ENCODE measurements at places on chromosomes 5 and 9.

DNA sequence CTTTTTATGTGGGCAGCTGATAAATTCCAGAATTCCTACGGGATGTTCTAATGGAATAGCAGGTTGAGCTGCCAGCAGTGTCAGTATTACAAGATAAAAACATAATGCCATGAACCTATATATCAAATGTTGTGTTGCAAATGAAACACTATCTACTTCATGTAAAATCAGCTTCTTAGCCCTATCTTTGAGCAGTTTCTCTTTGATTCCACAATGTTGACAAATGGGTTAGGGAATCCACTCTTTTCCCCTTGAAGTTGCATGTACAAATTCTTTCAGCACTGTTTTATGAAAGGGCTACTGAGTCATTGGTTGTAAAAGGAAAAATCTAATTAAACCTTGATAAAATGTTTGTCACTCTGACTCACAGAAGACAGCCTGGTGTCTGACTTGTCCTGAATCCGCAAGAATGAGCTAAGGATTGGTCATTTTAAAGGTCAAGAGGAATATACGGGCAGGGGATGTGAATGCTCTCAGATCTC lies 950.6 kb upstream of the NUDT12 start:
- peak; percentile 36 for DNase-seq

DNA sequence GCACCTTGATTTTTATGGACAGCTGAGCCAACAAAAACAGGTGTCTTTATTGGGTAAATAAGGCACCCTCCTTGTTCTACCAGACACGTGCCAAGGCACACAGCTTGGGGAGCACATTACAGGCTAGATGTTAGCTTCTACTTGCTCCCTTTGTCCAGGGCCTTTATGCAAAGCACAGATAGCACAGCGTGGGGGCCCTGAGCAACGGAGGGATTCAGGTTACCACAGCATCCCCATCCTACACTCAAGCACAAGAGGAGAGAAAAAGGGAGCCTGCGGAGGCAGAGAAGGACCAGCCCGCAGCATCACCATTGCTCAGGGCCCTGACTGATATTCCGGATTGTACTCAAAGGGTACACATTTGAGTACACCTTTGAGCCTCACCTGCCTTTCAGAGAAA lies 181.7 kb upstream of the KIF2A start:
- DNase-seq, result no peak

GRCh38 chr9:111076519-111076918 lies 38.2 kb upstream of the LPAR1 start:
- no peak for DNase-seq

DNA sequence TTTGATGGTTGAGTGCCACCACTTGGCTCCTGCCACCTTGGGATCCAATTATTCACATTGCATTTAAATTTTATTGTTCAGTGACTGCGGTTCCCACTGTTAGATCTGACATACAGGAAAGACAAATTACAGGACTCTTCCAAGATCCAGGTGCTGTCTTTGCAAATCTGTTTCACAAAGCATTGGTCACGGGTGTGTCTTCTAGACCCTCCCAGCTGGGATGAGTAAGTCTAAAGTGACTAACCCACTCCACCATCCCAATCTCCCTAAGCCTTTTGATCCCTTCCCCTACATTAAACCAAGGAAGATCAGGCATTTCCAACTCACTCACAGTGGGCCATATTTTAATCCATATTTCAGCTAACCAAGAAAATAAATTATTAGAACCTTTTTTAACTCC lies 1016.3 kb upstream of the CTNND2 start:
- no peak for DNase-seq

DNA sequence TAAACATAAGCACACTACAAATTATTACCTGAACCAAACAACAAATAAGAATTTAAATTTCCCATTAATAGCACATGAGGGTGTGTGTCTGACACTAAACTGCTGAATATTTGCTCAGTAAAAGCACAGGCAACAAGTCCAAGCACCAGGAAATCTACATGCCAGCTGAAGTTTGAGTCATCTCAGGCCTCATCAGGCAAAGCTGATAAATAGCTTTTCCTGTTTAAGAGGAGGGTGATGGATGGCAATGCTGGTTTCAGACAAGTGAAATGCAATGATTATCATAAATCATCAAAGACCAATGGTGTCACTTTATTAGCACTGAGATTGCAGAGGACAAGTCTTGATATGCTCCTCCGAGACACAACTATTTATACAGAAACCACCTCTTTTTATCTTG lies 1668.0 kb upstream of the C9orf72 start:
- no peak for DNase-seq

DNA sequence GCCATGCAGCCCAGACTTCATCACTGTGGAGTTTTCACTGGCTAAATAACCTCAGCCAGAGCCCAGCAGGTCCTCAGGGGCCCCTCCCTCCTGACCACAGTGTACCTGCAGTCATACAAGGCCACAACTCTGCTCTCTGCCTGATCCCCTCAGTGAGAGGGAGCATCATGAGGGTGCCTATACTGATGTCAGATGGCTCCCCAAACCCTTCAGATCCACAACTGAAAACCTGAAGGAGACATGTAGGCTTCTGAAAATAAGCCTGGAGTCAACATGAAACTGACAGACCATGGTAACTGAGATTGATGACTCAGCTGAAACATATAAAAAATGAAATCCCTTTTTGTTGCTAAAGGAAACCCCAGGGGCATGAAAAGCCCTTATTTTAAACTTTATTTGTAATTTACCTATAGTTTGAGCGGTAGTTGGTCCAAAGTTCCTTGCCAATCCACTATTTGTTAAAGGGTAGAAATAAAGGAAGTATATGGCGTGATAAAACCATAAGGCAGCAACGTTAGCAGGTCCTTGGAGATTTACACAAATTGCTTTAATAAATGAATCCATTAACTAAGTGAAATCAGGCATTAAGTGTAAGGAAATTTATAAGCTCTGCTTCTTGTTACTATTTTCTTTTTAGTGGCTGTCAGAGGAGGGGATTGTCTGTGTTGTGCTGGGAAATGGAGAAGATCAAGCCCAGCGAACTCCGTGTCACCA lies 68.3 kb downstream of the FGF1 start:
- DNase-seq, result no peak

- peak; percentile 56 for DNase-seq
Measured at GRCh38 chr5:58459146-58460001, 512 bp downstream of the PLK2 start.

DNA sequence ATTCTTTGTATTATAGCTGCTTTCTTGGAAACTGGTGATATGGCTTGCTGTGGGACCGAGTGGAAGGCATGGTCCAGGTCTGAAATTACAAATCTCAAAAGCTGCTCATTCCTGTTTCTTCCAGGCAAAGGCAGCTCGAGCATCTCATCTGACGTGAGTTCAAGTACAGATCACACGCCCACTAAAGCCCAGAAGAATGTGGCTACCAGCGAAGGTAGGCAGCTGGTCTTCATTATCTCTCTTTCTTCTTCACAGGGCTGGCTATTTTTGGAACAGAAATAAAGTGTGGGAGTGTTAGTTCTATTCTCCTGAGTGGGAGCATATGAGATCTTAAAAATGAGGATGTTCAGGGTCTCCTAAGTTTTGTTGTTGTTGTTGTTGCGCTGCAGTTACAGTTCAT lies 115.9 kb downstream of the FBXL7 start:
- DNase-seq, result no peak

- no peak for DNase-seq
Measured at GRCh38 chr5:167816864-167817263, 474.6 kb upstream of the WWC1 start.

DNA sequence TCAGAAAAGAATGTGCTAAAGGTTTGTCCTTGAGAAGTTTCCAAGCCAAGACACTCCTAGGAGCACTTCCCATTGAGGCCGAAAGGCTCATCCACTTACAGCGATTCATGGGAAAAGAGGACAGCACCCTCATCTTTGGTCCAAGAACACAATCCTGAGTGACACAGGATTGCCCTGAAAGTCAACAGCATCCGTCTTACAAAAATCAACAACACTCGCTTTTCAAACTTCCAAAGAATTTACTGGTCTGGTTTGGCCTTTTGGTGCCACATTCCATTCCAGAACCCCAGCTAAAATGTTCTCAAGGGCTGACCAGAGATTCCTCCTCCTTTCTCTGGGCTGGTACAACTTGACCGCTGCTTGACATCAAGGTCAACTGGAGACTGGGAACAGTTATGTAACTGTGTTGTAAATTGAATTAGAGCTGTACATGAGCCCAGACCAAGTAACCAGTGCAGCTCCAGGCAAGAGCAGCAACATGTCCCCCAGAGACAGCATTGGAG lies 415.8 kb upstream of the PIK3R1 start:
- no peak for DNase-seq

DNA sequence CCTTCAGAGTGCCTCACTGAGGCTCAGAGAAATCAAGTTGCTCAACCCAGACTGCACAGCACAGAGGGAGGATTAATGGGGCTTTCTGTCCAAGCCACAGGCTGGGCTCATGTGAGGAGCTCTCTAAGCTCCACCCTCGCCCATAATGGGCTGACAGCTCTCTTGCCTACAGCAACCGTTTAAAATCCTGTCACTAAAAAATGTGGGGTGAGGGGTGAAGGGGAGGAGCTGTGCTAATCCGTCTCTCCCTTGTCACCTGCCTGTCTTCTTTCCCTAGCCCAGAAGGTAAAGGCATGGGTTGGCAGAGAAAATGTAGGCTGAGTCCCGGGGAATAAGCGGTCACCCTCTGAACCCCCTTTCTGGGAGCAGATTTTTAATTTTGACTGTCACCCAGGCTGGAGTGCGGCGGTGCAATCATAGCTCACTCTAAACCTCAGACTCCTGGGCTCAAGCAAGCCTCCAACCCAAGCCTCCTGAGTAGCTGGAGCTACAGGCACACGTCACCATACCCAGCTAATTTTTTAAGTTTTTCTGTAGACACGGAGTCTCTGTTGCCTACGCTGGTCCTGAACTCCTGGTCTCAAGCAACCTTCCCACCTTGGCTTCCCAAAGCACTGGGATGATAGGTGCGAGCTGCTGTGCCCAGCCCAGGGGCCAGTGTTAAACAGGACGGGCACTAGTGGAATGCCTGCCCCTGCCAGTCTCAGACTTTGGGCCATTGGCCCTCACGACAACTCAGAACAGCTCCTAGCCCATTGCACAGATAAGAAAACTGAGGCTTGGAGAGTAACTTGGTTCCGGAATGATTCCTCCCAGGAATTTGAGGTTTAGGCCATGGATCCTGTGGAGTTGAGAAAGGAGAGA lies 89.5 kb downstream of the LMX1B start:
- DNase-seq, result no peak

DNA sequence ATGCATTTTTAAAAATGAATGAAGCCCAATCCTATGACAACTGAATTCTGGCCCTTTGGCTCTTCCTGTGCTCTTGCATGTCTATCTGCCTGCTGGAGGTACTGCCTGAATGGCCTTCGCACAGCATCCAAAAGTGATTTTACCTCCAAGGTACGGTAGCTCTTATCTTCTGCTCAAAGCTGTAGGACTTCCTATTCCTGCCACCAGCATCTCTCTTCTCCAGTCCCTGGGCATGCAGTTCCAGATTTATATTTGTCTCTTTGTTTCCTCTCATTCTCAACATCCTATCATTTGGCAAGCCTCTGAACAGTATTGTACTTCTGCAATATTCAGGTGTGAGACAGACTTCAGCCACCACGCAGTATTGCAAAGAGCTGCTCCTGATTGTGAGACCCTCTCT lies 43.7 kb upstream of the SH3GL2 start:
- DNase-seq, result no peak

DNA sequence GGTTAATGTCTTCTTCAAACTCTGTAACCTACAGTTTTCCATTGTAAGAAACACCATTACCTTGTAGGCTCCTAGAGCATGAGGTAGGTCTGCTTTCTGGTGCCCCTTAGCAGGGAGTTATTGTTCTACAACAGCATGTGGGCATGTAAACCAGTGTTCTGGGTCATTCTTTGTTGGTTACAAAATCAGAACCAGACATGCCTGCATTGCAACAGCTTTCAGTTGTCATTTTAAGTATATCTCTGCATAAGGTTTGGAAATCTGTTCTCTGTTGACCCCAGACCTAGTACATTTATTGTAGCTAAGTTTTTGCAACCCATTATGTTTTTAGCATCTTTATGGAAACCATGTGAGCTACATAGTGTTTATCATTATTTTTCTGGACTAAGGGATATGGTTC lies 10.9 kb downstream of the RGMB start:
- DNase-seq, result no peak

GRCh38 chr5:166428264-166428803 lies 1863.1 kb upstream of the WWC1 start:
- DNase-seq, result no peak

DNA sequence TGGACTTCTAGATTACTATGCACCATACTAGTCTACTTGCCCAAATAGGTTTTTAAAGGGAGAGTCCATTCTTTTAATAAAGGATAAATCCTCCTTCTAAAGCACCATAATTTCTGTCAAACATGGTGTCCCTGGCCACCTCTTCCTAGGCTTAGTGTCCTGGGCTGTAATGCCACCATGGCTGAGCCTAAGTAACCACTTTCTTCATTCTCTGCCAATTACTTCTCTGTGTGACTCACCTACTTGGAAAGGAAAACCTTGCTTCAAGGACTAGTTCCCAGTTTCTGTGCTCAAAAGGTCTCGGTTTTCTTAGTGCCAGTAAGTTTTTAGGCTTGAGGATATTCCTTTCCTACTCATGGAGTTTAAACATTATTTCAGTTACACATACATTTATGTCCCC lies 273.4 kb downstream of the DENND1A start:
- DNase-seq, result no peak

GRCh38 chr9:13809401-13809800 lies 504.5 kb downstream of the NFIB start:
- no peak for DNase-seq

DNA sequence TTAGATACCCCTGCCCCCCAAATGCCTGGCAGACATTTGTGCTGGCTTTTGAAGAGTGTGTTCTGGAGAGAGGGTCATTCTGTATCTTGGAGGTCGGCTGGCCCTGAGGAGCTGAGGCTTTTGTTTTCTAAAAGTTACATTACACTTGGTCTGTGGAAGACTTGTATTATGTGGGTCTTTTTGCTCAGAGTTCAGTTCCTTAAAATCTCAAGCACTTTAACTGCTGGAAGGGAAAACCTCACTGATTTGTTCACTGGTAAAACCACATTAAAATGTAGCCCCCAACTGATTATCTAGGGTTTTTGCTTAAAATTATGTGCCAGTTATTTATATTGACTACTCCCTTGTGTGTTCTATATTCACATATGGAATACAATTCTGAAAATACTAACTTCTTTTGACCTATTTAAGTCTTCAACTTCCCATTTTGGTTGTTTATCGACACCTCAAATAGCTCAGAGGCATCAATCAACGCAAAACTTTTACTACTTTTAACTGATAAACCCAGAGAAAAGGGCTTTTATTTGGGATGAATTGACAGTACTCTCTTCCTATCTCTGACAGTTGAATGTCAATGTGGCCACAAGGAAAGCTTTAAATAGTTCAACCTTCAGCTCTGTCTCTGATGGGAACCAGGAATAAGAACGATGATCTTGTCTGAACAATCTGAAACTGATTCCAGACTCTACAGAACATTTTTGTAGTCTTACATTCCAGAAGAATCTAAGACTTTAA lies 54.0 kb upstream of the MAP3K1 start:
- no peak for DNase-seq
